Globus pallidus (tissue), 1 donor: ENCODE measurements at places on chromosomes 16 and 17.

- no peak for DNase-seq
These were observed 115.3 kb upstream of the SOX9 start for GRCh38 chr17:72005332-72006163.

GRCh38 chr16:31331141-31331764 lies 23.7 kb upstream of the ITGAX start:
- DNase-seq, result no peak

GRCh38 chr16:31427441-31428278 lies 500 bp downstream of the COX6A2 start:
- DNase-seq, result peak; percentile 51

- DNase-seq, result no peak
These were observed 15.8 kb downstream of the C17orf58 start for GRCh38 chr17:67980456-67980855.

GRCh38 chr17:74961657-74962350 lies 10.8 kb downstream of the HID1 start:
- peak; percentile 89 for DNase-seq

DNA sequence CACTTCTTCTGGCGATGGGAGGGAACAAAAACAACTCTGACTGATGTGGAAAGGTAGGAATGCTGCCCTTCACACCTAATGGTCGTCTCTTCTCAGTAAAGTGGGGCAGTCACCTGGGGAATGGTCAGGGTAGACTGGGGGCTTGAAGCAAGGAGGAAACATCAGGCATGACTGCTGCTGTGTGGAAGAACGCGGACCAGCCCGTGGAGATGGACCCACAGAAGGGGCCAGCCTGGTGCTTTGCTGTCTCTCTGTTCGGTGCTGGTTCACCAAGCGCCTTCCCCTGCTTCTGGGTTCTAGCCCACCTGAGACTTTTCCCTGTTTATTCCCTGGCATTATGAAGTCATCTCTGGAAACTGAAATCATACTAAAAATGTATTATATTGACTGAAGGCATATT lies 96.2 kb upstream of the DNAH17 start:
- no peak for DNase-seq

GRCh38 chr17:34996422-34997285 lies 16.3 kb downstream of the LIG3 start:
- DNase-seq, result no peak

DNA sequence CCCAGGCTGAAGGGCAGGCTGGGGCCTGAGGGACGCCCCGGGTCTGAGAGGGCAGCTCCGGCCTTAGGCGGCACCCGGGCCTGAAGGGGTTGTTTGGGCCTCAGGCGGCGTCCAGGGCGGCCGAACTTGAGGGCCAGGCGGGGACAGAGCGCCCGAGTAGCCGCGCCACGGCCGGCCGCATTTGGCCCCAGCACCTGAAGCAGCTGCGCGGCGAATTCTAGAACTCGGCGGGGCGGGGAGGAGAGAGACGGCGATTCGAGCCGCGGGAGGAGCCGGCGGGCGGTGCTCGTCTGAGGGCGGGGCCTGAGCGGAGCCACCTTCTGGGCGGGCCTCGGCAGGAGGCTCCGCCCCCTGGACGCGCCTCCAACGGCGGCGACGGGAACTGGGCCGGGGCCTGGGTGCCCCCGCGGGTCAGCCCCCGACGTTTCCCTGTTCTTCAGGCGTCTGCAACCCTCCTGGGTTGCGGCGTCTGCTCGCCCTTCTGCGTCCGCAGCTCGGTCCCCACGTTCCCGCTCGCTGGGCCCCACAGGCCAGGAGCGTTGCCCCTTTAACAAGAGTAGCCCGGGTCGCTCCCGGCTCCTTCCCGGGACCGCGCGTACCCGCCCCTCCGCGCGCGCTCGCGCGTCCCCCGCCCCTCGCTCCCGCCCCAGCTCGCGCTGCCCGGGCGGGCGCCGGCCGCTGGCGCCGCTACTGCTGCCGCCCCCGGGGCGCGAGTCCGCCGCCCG lies at the start of the genes INCA1 and KIF1C:
INCA1 (minus strand) TSS at position 221 of the 725 bp plus-strand sequence. CDS start 3,085 bp downstream, outside the sequence.
KIF1C (plus strand) TSS at position 649 of the 725 bp plus-strand sequence. CDS start 2,297 bp downstream, outside the sequence.
- peak; percentile 93 for DNase-seq

DNA sequence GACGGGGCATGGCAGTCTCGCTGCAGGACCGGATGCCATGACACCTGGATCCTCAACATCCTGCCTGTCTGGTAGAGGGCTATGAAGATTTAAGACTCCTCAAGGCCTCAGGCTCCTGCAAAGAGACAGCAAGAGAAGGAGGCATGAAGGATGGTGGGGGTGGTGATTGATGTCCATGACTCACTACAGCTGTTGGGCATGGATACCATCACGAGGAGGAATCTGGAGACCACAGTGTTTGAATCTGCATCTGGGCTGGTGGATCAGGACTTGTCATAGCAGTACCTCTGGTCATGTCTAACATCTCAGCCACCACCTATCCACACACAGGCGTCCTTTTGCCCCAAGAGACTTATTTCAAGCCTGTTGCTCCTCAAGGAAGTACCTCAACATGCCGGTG lies 50.2 kb upstream of the WSCD1 start:
- DNase-seq, result no peak

GRCh38 chr17:69503711-69504110 lies 89.2 kb downstream of the MAP2K6 start:
- no peak for DNase-seq

GRCh38 chr17:57856792-57857620 lies 7.2 kb upstream of the MRPS23 start:
- no peak for DNase-seq

DNA sequence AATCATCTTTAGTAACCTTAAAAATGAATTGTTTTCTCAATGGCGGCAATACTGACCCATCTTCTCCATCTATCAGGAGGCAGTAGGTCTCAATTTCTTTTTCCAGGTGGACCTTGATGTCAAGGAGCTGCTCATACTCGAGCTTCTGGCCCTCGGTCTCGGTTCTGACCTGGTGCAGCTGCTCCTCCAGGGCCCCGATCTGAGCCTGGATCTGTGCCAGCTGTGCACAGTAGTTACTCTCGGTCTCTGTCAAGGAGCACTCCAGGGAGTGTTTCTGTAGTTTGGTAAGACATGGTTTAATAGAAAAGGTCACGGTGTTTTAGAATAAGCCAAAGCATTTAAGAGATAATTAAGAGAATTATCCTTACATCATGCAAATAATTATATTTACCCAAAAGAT lies 4.9 kb downstream of the KRT27 start:
- no peak for DNase-seq

DNA sequence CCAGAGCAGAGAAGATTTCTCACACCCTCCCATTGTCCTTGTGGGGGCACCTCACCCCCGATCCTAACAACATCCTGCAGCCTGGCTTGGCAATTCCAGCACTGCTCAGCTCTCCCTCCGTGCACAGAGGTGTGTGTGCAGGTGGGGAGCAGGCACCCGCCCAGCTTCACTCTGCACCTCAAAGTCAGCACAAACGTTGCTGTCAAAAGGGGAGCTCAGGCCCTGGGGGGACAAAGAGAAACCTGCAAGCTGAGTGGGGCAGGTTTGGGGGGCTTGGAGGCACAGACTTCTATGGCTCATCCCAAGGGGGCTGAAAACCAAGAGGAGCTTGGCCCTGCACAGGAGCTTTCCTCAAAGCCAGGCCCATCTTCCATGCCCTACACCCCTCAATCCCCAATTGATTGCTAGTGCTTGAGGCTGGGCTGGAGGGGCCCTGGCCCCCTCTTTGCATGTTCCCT lies 231.9 kb upstream of the TNRC6C start:
- no peak for DNase-seq

GRCh38 chr17:68387435-68388218 lies 69.7 kb downstream of the WIPI1 start:
- no peak for DNase-seq

DNA sequence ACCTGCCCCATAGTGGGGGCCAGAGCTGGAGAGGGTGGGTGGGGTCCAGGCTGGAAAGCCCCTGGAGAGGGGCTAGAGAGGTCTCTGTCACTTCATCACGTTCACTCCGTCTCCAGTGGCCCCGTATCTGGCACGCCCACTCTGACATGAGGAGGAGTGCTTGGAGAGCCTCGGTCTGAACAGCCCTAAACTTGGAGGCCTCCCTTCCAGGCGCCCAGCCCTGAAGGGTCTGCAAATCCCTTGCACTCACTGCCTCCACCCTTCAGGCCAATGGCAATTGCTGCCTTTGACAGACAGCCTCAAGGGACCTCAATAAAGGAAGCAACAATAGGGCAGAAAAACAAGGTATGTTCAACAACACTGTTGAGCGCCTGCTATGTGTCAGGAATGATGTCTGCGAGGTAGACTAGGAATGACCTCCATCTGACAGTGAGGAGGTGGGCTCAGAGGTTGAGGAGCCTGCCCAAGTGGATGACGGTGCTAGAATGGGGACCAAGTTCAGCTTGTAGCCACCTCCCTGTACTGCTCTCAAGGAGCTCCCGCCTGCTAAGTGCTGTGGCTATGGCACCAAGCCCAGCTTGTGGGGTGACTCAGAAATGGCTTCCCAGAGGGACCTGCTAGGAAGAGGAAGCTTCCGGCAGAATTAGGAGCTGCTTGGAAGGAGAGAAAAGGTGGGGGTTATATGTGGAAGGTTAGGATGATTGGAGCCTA lies 2.9 kb upstream of the EPX start:
- DNase-seq, result no peak

- no peak for DNase-seq
These were observed 12.8 kb downstream of the CARHSP1 start for GRCh38 chr16:8855972-8856371.

DNA sequence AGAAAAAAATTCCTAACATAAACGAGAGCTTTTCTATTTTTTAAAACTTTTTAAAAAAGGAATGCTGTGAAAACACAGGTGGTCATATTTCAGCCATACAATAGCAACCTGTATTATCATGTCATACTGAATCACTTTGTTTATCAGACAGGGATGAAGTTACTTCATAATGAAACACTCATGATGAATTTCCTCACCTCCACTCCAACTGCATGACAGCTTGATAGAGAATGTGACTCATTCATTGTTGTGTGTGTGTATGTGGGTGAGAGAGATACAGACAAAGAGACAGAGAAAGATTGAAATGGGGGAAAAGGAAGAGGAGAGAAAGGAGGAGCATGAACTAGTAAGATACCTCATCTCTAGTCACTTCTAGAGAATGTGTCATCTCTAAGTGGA lies 109.0 kb downstream of the SYCE1L start:
- DNase-seq, result no peak

DNA sequence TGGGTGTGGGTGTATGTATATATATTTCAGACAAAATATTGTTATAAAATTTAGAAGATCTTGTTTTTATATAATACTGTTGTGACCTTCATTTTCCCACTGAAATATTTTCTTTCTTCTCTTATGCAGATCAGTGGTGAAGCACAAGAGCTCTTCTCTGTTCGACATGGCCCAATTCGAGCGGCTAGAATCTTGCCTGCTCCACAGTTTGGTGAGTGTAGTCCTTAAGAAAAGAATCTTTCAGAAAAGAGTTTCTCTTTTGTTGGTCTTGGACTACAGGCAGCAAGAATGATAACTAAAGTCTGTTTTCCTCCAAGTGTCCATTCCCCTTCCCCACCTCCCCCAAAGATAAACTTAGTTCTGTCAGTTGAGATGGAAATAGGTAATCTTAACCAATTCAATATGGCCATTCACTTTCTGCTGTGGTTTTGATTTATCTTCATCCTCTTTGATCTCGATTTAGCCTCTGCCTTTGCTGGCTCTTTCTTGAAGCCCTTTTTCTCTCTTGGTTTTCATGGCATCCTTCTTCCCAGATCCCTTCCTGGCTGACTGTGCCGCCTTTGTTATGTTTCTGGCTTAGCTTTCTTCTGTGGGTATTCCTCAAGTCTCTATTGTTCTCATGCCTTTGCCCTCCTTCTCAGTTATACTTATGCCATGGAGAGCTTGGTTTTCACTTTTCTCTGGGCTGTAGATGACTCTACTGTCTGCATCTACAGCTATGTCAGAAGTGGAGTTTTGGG lies 69.6 kb downstream of the BCAS3 start:
- peak; percentile 57 for DNase-seq

GRCh38 chr17:49241692-49242397 lies 11.3 kb upstream of the PHOSPHO1 start:
- no peak for DNase-seq

DNA sequence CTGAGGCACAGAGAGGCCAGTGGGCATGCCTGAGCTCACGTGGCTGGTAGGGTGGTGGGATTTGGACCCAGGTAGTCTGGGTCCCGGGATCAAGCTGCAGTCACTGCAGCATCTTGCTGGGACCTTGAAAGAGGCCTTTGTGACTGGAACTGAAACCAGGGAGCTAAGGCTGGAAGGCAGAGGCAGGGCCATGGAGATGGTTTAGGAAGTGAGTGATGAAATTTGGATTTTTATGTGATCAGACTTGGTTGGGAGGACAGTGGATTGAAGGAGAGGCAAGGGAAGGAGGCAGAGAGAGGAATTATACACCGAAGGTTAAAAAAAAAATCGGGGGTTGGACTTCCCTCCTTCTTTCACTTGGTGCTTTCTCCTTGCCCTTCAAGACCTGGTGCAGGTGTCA lies 255.4 kb upstream of the CACNG5 start:
- DNase-seq, result no peak

DNA sequence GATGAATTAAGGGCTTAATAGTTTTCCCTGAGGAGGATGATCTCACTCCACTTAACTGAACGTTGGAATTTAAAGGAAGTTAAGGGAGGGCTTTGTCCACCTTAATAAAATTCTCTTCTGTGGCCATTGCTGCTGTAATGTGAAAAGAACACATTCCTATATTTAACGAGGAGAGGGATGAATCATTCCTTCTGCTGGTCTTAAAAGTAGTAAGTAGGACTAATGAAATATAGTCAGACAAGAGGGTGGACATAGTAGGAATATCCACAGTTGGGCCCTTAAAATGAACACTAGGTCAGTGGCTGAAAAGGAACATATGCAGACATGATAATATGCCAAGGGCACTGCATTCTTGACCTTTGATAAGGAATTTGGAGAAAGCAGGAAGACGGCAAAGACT lies 405.6 kb downstream of the PMP22 start:
- DNase-seq, result no peak

DNA sequence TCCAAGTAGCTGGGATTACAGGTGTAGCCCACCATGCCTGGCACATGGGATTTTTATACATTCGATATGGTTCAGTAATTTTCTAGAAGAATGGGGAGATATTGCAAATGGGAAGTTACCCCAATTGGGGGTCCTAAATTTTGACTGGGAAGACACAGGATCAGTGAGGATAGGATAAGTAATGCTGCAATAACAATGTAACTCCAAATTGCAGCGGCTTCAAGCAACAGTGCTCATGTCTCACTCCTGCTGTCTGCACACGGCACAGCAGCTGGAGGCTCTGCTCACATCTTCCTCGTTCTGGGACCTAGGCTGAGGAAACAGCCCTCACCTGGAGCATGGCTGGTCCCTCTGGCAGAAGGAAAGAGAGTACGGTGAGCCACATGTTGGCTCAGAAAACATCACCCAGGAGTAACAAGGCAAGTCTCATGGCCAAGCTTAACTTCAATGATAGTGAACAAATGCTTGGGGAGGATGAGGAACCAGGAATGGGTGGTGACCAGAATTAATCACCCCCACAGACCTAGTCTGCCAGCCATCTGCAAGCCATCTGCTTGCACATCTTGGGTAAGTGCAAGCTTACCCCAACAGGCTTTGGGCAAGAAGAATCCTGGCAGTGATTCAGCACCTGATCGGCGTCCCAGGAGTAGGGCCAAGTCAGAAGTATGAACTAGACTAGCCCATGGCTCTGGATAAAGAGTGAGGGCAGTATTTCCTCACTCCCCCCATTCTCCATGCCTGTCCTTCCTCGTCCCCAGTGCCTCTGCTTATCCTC lies 229.2 kb downstream of the COPRS start:
- no peak for DNase-seq
